ENCODE measurements at places on chromosomes 11 and 22.

GRCh38 chr11:127059286-127059685 is 58.7 kb upstream of the KIRREL3 start:
- no peak for DNase-seq

GRCh38 chr11:10495464-10495786 is 40.4 kb downstream of the AMPD3 start:
- DNase-seq = no peak

GRCh38 chr11:44774731-44775130 is 48.0 kb downstream of the TSPAN18 start:
- no peak for DNase-seq

GRCh38 chr11:64372021-64372420 is 13.1 kb downstream of the RPS6KA4 start:
- no peak for DNase-seq

DNA sequence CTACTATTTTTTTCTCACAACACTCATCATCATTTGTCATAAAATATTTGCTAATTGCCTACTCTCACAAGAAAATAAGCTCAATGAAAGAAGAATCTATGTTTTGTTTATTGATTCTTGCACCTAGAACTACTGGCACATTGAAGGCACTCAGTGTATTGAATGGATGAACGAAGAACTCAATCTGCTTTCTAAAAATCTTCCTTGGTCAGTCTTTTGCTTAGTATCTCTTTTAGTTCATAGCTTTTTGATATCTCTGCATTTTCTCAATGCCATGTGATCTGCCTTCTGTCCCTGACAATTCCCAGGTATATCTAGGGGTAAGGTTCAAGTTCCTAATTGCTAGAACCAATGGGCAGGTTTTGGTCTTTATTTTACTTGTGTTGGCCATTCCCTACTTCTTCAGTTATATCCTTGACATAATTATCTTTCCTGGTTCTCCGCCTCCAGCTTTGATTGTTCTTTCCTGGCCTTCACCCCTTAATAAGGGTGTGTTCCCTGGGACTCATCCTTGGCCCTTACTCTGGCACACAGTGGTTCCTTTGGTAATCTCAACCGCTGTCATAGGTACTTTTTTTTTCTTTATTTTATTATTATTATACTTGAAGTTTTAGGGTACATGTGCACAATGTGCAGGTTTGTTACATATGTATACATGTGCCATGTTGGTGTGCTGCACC is 96.4 kb downstream of the CCDC83 start:
- no peak for DNase-seq

DNA sequence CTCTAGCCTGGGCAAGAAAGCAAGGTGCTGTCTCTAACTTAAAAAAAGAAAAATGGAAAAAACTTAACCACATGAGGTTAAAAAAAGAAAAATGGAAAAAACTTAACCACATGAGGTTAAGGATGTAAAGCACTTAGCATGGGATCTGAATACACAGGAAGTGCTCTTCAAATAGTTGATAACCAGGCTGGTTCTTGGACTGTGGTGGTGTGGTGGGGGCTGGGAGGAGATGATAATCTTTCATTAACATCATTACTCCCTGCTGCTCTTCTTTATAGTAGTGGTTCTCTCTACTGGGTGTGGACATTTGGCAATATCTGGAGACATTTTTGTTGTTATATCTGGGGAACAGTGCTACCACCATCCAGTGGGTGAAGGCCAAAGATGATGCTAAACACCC is 88.4 kb downstream of the TTC17 start:
- no peak for DNase-seq

- DNase-seq = no peak
These were observed 85.4 kb downstream of the ADAMTS15 start for GRCh38 chr11:130533871-130534270.

- peak; percentile 67 for DNase-seq
These were observed 6.0 kb upstream of the ARHGAP42 start for GRCh38 chr11:100681064-100681502.

DNA sequence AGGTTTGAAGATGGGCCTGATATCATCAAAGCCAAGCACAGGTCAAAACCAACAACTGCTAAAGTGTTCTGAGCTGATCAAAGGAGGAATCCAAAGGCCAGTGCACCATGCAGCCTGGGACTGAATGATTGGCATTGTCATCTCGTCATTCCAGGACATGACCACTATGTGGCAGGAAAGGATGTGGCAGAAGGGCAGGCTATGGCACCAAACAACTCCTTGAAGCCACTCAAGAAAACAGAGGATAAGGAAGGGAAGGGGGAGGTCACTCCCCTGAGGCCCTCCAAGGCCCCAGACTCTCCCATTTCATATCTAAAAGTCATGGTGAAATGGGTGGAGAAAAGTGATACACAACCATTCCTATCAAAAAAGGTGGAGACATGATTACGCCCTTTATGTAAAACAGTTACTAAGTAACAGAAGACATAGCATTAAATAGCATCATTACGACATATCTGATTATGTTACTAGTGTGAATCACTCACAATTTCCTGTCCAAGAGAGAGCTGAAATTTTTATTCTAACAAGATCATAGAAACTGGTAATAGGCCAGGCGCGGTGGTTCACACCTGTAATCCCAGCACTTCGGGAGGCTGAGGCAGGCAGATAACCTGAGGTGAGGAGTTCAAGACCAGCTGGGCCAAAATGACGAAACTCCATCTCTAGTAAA is 49.3 kb downstream of the AHNAK start:
- peak; percentile 65 for DNase-seq

- peak; percentile 77 for DNase-seq
These were observed 7.5 kb downstream of the ELMOD1 start for GRCh38 chr11:107598225-107599139.

- peak; percentile 84 for DNase-seq
These were observed 8.3 kb upstream of the PPIL2 start for GRCh38 chr22:21657360-21658032.

DNA sequence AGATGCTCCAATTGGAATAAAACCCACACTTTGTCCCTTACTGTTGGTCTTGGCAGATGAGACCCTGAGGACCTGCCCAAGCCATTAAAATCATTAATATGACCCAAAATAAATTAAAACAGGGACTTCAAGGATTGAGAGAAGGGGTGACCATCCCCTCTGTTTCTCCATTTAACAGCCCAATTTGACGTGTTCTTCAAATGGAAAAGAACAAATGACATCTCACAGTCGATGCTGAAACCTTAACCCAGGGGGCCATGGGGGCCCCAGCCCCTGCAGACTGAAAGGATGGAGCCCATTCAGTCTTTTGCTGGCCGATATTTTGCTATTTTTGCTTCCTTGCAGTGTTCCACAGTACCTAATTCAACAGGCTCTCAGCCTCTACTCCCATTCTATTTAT is 20.5 kb downstream of the ZNF74 start:
- DNase-seq = no peak

DNA sequence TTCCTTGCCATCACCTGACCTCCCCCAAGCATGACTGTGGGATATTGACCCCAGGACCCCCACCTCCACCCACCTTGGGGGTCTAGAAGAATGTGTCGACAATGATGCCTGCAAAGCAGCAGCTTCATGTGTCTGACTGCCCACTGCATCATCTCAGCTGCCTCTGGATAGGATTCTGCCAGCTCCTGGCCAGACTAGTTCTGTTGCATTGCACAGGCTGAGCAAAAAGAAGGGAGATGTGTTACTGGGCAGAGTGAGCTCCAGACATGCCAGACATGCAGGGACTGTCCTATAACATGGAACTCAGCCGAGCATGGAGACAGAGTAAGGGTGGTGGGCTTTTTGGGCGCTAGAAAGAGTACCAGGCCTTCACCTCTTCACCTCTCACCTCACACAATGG is 36.7 kb downstream of the FBXO7 start:
- no peak for DNase-seq

DNA sequence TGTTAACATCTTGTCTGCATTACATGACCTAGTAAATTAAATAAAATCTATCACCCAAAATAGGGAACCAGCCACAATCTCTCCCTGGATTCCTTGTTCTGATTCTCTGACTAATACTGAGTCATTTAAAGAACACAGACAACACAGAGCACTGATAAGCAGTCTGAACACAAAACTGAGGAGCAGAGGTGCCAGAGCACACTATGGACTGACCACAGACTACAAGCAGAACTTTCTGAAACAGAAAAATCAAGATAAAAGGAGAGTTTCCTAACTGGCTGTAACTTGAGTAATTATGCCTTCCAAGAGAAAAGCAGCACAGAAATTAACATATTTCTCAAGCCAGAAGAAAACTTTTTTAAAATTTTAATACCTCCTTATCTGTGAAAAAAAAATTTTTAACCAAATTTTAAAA is 128.8 kb downstream of the SGSM3 start:
- DNase-seq = no peak

GRCh38 chr11:61107888-61108287 is 5.6 kb downstream of the CD5 start:
- no peak for DNase-seq

GRCh38 chr11:44702889-44703288 is 23.9 kb upstream of the TSPAN18 start:
- no peak for DNase-seq

GRCh38 chr11:130216591-130217132 is 57.1 kb downstream of the ST14 start:
- DNase-seq = no peak

DNA sequence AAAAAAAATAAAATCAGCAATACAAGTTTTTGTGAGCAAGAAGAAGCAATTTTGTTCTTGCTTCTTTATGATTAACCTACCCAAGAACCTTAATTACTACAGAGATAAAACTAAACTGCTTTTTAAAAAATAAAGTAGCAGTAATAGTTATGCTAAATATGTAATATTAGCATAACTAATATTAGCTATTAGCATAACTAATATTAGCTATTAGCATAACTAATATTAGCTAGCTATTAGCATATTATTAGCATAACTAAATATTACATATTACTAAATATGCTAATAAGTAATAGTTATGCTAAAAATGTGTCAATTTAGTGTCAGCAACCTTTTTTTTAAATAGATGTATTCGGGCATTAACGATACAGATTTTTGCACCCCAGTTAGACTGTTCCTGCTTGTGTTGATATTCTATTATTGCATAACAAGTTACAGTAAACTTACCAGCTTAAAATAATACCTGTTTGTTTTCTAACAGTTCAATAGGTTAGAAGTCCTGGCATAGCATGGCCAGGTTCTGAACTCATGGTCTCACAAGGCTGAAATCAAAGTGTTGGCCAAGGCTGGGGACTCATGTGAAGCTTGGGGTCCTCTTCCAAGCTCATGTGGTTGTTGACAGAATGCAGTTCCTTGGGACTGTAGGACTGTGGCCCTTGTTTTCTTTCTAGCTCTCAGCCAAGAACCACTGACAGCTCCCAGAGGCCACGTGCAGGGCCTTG is 48.4 kb downstream of the PDHX start:
- DNase-seq = no peak

- DNase-seq = no peak
These were observed 158.2 kb upstream of the E2F8 start for GRCh38 chr11:19398772-19399527.

GRCh38 chr11:57649826-57650738 is at the start of gene YPEL4:
YPEL4 (minus strand) TSS chr11:57649912; CDS start chr11:57647107, 2,805 bp downstream.
- peak; percentile 83 for DNase-seq
